Stimulated activated CD4-positive, alpha-beta T cell treated with anti-CD3 and anti-CD28 coated beads, Interleukin-1b, Interleukin-23, amount 100 ng/mL, for 4 hours (primary cell): ENCODE measurements at places on chromosomes 1 and 21.

- DNase-seq, result no peak
Observed at GRCh38 chr1:222910699-222911098, 95.9 kb downstream of the DISP1 start.

- DNase-seq, result no peak
Observed at GRCh38 chr1:233359431-233359830, 31.9 kb downstream of the MAP3K21 start.

- no peak for DNase-seq
Observed at GRCh38 chr21:29232530-29233255, 66.0 kb upstream of the BACH1 start.

- peak; percentile 80 for DNase-seq
Observed at GRCh38 chr1:9129266-9130041, 552 bp upstream of the GPR157 start.

GRCh38 chr1:248905662-248906008 lies 400 bp upstream of the PGBD2 start:
- DNase-seq, result no peak
